Pons (tissue), 1 donor: ENCODE measurements at places on chromosomes 3 and 15.

GRCh38 chr3:126107957-126108675 is 24.2 kb upstream of the SLC41A3 start:
- DNase-seq: no peak

DNA sequence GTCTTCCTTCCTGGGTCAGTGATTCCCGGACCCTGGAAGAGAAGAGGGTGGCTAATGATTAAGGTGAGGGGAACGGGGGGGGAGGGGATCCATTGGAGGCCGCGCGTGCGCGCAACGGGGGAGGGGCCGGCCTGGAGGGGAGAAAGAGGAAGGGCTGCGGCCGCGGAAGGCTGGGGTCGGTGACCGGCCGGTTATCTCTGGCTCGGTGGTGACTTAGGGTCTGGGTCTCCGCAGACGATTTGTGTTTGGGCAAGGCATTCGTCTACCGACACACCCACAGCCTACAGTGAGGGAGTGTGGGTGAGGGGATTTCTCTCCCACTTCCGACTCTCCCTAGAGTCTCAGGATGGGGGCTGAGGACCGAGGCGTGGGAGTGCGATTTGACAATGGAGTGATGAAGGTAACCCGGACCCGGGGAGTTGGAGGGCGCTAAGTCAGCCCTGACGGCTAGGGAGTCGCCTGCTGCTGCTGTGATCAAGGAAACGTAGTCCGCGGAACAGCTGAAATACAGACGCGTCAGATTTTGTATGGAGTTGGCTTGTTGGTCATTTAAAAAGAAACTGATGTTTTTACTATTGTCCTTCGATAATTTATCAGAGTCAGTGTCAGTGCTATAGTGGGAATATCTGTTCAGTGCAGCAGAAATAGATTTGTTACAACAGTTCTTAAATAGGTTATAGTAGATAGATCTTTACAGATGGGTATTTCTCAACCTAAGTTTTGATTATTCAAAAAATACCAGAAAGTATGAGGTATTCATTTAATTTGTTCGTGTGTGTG is 733 bp downstream of the RNF111 start:
- peak; percentile 49 for DNase-seq

DNA sequence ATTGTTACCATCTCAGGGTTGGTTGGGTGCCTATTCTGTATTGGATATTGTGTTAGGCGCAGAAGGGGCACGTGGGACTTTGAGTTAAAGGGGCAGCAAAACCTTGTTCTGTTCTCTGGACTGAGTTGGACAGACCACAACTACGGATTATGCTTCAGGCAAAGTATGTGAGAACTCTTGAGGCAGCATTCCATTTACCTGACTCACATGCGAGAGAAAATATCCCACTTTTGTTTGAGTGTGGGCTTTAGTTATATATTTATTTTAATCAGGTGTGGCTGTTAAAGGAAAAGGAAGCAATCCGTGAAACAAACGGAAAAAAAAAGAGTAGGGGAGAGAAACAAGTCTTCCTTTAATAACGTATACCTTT is 627 bp upstream of the PLS1 start:
- no peak for DNase-seq

DNA sequence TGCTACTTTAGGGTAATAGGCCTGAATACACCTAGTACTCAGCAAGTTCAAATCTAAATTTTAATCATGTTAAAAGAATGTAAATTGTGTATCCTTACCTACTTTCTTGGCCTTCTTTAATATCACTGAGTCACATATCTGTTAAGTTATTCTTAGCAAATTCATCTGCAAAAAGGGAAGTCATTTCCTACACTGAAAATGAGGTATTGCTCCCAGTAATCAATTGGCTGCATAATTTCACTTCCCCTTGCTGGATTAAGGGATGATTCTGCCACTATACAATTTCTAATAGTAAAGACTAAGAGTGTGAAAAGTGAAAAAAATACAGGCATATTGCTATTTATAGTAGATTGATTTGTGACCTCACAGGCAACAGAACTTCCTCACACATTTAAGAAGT is 47.8 kb downstream of the CCDC54 start:
- no peak for DNase-seq

- no peak for DNase-seq
Observed at GRCh38 chr3:102192575-102192974, 242.2 kb upstream of the ZPLD1 start.

DNA sequence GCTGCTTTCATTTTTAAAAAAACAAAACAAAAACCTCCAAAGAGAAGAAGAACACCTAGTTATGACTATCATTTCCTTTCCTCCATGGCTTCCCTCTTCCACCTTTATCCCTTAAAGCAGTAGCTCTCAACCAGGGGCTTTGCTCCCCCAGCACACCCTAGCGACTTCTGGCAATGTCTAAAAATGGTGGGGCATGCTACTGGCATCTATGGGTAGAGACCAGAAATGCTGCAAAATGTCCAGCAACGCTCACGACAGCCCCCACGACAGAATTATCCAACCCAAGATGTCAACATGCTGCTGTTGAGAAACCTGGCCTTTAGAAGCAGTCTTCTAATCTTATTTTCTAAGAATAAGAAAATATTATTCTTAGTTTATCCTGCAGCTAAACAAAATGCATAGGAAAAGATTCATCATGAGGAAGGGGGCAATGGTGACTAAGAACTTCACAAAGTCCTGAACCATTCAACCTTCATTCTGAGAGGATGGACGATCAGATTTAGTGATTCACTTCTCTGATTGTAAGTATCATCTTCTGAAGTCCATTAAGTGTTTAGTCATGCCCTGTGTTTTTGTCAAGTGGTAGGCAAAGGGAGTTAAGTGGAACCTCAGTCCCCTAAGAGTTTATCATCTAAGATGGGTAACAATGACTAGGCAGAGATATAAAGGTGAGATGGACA is 81.7 kb downstream of the CCNL1 start:
- DNase-seq: no peak

- no peak for DNase-seq
Observed at GRCh38 chr3:21067031-21067813, 683.8 kb downstream of the ZNF385D start.

DNA sequence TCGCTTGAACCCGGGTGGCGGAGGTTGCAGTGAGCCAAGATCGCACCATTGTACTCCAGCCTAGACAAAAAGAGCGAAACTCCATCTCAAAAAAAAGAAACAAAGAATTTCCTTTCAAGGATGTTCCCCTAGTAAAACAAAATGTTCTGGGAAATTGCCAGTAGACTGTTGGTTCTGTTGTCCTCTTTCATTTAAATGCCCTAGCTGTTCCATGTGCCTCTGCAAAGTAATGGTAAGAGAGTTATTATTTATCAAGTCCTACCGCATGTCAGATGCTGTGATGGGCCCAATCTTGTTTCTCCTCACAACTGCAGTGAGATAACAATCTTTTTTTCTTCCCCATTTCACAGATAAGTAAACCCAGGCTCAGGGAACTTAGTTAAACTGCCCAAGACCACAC is 254.3 kb upstream of the TPM1 start:
- peak; percentile 25 for DNase-seq

DNA sequence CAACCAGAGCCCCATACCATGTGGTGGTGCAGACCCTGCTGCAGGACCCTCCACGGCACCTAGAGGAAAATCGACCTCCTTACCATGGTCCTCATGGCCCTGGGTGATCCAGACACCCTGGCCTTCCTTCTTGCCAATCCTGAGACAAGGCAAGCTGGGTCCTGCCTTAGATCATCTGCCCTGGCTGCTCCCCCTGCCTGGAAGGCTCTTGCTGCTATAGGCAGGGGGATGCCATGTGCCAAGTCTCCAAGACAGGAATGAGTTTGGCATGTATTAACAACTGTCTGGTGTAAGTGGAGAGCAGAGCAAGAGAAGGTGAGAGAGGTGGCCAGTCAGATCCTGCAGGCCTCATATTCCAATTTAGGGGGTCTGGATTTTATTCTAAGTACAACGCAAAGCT is 7.5 kb downstream of the HEG1 start:
- no peak for DNase-seq

DNA sequence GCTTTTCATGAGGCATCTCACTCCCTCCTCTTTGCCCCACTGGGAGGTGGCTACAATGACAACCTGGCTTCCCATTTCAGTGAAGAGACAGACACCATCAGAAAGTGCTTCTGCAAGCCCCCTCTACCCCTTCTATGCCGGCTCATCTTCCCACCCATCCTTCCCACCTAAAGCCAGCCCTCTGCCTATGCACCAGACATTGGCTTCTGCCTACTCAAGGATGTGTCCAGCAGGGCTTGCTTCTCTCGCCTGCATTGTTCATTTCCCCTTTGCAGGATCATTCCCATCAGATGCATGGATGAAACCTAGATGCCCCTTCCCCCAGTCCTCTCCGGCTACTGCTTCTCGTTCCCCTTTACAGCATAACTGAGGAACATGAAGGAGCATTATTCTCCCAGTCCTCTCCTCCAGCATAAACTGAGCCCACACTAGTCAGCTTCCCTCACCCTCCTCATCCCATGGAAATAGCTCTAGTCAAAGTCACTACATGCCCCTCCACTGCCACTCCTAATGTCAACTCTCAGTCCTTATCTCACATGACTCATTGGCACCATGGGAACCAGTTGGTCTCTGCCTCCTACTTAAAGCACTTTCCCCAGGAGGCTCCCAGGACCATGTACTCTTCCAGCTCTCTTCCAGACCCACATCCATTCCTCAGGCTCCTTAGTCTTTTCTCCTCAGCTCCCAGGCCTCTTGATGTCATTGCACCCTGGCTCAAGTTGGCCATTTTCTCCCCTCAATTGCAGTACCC is 47.9 kb downstream of the TM2D3 start:
- DNase-seq: no peak

GRCh38 chr15:99959326-99959725 is 226.1 kb upstream of the LYSMD4 start:
- DNase-seq: no peak

GRCh38 chr15:71688509-71689094 is 121.8 kb upstream of the NR2E3 start:
- DNase-seq: no peak

DNA sequence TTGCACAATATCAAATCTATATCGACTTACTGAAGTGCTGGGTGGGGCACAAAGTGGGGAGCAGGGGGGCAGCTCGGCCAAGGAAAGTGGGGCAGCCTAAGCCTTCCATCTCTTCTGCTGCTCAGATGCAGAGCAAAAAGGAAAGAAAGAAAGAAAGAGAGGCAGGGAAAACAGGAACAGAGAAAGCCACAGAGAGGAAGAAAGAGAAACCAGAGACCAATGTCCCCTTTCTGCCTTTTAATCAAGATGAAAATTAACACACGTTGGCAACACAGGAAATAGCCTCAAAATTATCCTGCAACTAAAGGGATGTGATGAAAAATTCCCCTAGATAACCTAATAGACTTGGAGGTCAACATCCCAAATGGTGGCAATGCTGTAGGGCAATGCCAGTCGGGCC is 72.2 kb upstream of the RAD18 start:
- DNase-seq: no peak

- DNase-seq: no peak
Observed at GRCh38 chr3:137852391-137852830, 88.3 kb downstream of the SOX14 start.

DNA sequence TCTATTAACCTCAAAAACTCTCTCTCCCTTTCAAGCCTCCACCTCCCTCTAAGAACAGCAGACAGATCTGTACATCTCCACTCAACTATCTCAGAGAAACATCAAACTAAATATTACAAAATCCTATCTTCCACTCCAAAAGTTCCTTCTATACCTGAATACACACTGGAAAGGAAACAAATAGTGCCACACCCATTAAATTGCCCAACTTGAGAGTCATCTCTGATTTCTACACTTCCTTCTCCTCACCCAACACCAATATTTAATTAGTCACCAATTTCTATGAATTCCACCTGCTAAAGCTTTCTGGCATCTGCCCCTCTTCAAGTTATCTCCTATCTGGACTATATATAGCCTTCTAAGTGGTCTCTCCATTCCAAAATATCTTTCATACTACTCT is 65.8 kb downstream of the PEAK1 start:
- DNase-seq: no peak

DNA sequence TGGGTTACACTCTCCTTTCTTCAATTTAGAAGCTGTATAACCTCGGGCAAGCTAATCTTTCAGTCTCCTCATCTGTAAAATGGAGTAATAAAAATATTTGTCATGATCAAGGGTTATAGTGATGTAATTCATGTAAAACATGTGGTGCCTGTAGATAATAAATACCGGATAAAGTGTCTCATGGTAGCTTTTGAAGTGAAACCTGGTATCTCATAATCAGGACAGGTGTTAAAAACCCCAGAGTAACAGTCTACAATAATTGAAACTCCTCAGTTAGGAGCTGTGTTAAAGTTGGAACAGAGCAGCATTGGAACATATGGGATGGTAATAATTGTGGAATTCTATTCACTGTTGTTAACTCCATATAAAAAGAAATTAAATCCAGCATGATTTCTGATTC is 884 bp upstream of the KNL1 start:
- DNase-seq: no peak

DNA sequence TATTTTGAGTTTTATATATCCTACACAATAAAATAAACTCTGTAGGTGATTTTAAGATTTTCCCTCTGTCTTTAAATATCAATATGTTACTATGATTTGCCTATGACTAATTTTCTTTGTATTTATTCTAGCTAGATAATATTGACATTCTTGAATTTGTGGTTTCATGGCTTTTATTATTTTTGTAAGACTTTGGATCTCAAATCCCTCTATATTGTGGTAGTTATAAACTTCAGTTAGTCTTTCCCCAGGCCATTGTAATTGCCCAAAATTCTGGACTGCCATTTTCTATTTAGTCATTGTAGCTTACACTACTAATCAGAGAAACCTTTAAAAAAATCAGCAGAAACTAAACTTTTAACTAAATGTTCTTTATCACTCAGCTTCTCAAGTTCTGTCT is 1559.3 kb upstream of the GBE1 start:
- no peak for DNase-seq

DNA sequence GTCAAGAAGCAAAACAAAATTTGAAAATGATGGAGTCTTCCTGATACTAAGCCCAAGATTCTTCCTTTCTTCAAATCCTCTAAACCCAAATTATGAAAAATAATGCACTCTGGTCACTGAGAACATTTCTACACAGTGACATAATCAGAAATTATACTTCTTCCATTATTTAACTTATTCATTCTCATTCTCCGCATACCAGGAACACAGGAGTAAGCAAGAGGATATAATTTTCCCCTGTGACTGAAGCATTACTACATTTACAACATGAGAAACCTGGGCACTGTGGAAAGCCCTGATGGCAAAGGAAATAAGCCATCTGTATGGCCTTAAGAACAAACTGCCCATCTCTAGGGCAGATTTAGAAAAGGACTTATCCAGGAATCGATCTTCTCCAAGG is 47.0 kb downstream of the EXD1 start:
- no peak for DNase-seq

DNA sequence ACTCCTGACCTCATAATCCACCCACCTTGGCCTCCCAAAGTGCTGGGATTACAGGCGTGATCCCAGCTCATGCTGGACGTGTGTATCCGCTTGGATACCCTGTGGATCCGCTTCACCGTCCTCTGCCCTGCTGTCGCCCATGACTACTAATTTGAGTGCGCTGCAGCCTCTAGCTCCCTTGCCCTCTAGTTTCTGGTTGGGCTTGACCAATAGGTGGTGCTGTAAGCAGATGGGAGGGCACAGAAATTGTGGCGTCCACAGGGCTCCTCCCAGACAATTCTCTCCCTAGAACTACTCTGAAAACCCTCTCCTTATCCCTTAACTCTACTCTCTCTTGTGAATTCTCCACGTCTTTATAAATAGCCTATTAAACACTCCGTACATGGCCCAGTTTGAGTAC is 36.2 kb downstream of the ZPLD1 start:
- no peak for DNase-seq

GRCh38 chr3:59726279-59726678 is 676.5 kb upstream of the CFAP20DC start:
- no peak for DNase-seq

GRCh38 chr3:31996195-31996594 is 14.6 kb downstream of the ZNF860 start:
- DNase-seq: no peak
